ENCODE measurements at places on chromosomes 11 and 22.

DNA sequence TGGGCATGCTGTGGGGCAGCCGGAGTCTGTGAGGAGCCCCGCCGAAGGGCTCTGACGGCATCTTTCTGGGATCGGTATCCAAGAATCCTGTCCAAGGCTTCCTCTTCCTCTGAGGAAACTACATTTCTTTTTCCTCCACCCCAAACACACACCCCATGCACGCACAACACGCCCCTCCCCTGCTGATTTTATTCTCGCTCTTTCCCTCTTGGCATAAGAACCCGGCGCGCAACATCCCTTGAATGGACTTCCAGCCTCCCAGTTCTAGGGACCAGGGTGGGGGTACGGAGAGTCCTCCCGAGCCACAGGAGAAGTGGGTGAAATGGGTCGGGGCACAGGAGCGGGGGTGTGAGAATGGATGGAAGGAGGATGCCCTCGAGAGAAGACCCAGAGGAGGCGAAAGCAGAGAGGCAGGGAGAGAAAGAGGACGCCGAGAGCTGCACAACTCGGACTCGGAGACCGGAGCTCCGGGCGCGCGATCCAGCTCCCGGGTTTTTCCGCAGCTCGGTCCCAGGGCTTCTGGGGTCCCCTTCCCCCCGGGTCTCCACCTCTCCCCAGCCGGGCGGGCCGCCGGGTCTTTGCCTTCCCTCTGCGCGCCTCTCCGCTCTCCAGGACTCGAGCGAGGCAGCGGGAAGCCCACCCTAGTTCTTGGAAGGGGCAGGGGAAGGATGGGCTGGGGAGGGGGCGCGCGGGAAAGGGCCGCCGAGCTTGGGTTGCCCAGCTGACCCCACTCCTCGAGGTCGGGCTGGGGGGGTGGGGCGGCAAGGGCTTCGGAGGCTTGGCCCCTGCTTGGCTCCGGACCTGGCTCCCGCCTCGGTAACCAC, 1.5 kb upstream of the LARGE1 start:
- peak; percentile 74 for DNase-seq

GRCh38 chr22:44765571-44766285, 13.4 kb downstream of the ARHGAP8 start:
- no peak for DNase-seq

DNA sequence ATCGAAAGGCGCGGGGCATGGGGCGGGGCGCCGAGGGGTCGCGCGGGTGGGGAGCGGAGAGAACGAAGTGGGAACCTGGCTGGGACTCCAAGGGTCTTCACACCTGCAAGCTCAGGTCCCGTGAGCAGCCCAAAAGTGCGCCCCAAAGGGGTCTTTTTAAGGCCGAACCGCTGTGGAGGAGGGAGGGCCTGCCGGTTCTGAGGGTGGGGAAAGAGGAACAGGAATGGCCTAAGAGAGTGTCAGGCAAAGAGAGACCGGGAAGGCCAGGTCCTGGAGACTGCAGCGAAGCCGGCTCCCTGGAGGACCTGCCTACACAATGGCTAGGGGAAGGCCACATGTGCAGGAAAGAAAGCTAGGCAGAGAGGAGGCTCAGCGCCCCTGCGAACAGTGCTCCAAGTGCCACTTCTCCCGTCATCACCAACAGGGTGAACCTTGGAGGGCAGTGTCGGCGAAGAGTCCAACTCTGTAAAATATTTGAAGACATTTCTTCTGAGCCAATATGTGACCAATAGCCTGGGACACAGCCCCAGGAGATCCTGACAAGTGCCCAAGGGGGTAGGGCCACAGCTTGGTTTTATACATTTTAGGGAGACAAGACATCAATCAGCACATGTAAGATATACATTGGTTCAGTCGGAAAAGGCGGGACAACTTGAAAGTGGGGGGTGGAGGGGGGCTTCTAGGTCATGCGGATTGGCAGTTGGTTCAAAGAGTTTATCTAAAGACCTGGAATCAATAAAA, 710 bp upstream of the DGCR2 start:
- no peak for DNase-seq

GRCh38 chr11:94134651-94135512, 6.2 kb downstream of the PANX1 start:
- DNase-seq, result peak; percentile 26

DNA sequence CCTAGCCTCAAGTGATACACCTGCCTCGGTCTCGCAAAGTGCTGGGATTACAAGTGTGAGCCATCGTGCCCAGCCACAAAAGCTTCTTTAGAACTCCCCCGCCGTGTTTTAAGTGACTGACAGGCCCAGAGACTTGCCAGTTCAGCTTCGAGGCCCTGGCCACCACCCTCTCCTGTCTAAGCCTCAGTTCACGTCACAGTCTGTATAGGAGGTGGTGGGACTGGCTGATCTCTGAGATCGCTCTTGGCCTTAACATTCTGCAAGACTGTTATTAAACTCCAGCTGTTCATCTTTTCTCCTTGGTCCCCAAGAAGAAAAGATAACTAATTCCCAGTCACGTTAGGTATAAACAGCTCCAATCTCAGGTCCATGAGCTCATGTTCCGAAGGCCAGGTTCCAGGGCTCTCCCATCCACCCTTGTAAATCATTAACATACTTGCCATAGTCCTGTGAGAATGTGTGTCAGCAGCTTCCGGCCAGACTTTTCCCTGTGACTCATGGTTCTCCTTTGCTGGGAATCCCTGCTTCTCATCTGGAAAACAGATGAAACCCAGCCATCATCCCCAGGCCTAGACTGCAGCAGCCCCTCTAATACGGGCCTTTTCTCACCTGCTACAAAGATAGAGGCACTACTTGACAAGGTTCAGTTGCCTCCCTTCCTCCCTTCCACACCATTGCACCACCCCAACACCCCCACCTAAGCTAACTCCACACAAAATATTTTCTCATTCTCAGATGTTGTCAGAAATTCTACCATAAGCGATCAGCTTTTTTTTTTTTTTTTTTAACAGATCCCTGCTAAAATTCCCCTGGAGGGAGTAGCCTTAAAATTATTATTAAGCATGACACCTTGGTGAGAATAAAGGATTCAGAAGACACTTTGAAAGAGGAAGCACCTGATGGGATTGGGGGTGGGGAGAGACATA, 5.6 kb upstream of the KIAA0930 start:
- DNase-seq, result no peak

DNA sequence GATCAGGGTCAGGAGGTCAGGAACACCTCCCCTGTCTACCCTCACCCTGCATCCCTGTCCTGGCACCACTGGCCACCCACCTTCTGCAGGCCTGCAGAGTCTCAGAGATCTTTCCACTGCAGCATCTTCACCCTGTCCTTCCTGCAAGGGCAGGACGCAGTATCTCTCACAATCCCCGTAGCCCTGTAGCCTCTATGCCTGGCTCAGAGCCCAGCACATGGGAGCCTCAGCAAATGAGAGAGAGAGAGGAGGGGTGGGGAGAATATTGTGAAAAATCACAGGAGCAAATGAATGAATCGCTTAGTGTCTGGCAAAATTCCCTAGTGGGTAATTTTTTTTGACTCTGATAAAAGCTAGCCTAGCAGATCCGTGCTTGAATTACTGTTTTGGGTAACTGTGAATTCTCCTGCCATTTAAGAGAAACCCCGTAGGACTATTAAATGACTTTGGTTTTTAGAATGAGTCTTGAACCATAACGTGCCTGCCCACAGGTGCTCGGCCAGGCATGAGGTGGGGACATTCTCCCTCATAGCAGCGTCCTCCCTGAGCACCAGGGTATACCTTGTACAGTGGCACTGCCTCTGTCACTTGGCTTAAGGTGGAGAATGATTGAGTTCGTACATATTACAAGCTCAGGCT, 91.5 kb downstream of the MORC2 start:
- DNase-seq, result no peak

DNA sequence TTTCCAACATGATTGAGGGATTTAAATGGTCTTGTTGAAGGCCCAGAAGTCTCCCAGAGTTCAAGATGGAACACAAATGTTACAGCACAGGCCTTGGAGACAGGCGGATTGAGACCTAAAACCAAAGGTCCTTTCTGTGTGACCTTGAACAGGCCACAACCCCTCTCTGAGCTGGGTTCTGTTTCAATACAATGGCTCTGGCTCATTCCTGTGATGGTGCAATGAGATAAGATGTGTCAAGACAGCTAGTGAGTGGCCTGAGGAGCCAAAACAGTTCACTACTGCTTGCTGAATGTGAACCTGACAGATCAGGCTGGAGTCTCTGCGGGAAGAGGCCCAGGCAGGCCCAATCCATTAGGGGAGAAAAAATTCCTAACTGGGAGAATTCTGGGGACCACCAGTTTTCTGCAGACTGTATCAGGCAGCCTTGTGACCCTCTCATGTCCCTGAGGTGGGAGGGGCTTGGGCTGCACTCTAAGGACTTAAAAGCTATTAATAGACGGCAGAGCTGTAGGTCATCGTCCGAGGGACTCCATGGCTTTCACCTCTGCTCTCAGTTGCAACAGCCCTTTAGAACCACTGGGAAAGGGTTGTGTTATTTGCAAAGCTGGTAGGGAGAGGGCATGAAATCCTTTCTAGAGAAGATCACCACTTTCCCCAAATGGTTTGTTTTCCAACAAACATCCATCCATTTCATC, 126.1 kb upstream of the TEAD1 start:
- no peak for DNase-seq

DNA sequence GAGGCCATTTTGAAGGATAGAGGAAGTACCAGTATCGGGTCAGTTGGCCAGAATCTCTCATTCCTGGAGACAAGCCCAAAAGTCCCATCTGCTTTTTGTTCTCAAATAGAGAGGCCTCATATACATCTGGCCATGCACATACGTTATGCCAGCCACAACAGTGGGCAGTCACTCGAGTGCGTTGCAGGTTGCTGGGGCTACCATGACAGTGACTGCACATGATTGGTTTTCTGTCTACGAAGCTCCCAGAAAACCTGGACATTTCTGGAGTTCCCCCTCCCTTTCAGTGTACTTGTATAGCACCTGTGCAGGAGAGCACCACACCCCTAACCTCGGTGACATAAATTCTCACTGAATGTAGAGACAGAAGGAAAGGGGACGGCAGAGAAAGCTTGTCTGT, 62.1 kb downstream of the C22orf31 start:
- DNase-seq, result no peak

DNA sequence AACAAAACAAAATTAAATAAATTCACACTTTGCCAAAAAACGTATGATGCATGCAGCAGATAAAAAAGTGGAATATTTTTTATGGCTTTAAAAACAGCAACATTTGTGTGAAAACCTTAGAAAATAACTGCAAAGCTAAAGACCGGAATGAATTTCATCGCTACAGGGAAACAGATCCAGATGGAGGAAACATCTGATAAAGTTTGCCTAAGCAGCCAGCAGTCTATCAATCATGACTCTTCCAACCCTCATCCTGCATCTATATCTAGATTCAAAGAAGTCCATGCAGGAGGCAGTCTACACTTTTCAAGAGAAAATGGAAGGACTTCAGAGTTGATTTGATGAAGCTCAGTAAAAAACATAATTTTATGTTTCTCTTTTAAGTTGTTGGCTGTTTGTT, 126.8 kb downstream of the SWAP70 start:
- no peak for DNase-seq

GRCh38 chr11:110152199-110152598, 59.0 kb downstream of the ZC3H12C start:
- DNase-seq, result no peak

All from GM12865 (cell line).